ENCODE measurements at places on chromosomes 2 and 18.

DNA sequence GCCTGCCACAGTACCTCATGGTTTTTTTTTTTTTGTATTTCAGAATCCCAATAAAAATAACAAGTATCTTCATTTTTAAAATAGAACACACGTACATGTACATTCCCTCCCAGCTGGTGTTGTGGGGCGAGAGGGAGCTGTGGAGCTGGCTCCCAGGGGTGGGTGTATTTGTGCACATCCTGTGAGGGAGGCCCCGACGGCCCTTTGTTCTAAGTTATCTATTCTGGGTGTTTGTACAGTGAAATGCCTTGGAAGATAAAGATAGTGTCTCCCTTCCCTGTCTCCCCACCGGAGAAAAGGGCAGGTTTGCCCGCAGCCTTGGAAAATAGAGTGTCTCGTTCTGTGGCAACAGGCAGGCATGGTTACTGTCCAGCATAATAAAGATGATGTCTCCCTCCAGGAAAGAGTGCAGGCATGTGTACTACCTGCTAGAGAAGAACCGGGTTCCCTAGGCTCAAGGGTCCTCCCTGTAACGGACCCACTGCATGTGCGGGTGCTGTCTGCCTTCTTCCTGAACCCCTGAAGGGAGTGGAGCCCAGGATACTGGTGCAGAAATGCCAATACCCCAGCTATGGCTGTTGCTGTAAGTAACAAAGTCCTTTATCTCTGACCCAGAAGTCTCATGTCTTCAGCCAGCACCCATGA, 12.1 kb upstream of the ALLC start:
- DNase-seq, result no peak

GRCh38 chr2:39370101-39370500, 67.0 kb downstream of the MAP4K3 start:
- no peak for DNase-seq

GRCh38 chr2:155310589-155310988, 612.1 kb downstream of the KCNJ3 start:
- no peak for DNase-seq

DNA sequence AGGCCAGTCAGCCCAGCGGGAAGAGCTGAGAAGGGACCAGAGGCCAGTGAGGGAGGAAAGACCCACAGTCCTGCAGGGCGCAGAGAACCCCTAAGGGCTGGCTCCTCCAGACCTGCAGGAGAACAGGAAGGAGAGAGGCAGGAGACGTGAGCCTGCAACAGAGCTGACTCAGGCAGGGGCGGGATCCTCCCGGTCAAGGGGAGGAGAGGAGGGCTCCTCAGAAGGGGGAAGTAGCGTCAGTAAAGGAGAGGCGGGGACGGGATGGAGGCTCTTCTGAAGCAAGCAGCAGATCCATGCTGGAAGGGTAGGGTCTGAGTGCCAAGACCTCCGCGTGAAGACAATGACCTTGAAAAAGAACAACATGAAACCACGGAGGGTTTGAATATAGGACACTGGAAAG, 50.8 kb downstream of the TRABD2A start:
- no peak for DNase-seq

DNA sequence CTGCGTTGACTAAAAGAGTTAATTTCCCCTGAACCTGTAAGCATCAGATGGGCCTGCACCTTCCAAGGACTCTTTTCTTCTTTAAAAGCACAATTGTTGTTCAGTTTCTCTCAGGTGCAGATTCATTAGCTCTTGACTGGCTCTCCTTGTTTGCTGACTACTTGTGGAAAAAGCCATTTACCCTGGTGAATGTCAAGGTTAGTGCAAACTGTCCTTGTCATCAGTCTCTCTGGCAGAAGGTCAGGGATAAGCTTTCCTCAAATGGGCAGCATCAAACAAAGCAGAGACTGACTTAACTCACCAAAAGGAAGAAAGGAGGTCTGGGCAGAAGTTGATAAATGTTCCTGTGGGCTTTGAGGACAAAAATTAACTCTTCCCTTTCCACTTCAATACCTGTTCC, 922.7 kb downstream of the BCL11A start:
- no peak for DNase-seq

- DNase-seq, result no peak
Observed at GRCh38 chr2:129957891-129958290, 21.6 kb upstream of the RAB6C start.

DNA sequence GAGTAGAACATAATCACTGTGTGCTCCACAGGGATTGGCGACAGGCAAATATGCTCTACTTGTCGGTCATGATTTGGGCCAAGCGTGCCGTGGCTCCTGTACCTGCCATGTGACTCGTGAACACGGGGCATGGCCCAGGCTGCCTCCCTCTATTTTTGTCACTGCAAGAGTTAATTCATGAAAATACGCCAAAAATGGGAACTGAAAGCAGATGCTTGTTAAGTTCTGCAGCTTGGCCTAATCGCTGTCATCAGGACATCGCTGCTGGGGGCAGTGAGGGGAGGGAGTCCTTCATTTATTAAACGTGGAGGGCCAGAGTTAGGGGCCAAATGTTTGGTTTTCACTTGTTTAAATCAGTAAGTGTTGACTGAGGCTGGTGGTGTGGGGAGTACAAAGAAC, 177.8 kb downstream of the BCL2 start:
- DNase-seq, result no peak

- DNase-seq, result no peak
Observed at GRCh38 chr18:1505856-1506255, 601.2 kb downstream of the ADCYAP1 start.

GRCh38 chr2:100244881-100245605, 77.3 kb downstream of the LONRF2 start:
- DNase-seq, result no peak

DNA sequence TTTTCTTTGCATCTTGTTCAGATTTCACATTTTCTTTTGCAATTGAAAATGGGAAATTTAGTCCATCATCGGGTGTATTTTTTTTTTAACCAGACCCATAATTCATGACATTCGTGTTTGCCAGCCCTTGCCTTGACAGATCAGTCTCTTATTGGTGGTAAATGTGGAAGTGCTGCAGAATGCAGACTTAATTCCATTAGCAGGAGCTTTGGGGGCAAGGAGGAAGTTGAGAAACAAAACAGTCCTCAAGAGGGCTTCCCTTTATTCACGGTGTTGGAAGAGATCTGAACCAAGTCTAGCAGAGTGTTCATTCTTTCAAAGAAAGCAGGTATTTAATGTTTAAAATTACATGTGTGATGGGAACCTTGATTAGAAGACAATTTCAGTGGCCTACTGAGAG, 16.6 kb upstream of the RPE start:
- DNase-seq, result no peak

DNA sequence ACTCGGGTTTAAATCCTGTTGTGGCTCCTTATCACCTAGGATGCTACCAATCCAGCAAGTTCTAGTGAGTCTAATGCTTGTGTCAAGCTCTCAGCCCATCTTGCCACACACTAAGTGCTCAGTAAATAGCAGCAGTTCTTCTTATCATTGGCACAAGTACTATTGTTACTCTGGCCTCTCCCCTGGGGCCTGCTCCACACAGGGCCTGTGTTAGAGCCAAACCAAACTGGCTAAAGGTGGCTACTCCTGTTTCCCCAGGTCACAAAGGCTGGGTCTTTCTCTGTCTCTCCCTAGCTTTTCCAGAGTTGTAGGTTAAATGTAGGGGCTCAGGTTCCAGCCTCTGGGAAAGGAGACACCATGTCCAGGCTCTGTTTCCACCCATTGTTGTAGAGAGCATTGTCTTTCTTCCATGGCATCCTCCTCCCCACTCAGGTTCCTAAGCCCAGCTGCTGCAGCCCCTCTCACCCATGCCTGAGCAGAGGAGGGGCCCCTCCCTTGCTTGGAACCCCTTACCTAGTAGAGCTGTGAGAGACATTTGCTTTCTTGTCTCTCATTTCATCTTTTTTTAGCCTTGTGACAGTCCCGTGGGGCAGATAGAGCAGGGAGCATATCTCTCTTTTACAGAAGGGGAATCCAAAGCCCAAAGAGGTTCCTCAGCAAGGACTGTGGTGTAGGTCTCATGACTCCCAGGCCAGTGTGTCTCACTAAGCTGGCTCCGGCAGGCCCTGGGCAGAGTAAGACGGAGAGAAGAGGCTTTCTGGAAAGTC, 56.4 kb upstream of the OTOF start:
- no peak for DNase-seq

DNA sequence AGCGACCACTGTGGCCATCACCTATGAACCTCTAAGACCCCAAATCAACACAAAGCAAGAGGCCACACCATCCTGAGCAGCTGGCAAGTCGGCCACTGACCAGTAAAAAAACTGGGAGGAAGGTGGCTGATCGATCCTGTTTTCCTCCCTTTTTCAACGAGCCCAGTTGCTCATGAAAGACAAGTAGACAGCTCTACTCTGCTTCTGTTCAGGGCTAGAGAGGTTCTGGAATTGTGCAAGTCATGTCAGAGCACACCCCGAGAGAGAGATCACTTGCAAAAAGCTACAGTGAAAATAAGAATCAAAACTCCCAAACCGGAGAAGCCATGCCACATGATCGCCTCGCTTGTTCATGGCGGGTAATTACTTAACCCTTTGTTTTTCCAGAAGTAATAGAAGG, 34.6 kb downstream of the ZNF516 start:
- no peak for DNase-seq

DNA sequence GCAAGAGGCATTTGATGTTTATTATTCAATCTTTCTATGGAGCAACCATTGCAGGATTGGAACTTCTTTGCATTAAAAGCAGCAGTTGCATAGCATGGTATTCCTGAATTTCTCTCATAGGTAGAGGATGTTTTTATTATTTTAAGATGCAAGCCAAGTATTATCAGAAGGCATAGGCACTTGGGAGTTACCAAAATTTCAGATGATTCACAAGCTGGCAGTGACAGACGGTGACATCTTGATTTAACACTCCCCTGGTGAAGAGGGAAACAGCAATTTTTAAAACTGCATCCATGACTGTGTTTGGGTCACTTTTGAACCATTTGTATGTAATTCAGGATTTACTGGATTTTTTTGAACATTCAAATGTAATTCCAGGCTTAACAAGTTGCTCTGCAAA, 654.3 kb downstream of the SLC4A3 start:
- no peak for DNase-seq

DNA sequence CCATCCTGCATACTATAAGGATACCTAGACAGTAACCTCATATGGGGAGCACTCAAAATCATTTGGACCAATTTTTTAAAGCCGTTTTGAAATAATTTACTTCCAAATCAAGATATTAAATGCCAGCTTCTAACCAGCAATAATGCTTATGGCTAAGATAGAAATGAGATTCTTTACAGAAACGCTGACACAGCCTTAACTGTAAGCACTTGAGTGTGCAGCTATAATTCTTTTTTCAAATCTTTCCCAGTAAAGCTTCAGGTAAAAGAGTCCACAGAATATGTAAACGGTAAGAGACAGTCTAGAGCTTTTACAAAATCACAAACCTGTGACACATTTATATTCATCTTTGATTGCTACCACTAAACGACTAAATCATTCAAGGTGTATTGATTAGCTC, 4.5 kb downstream of the NXPH2 start:
- no peak for DNase-seq

GRCh38 chr2:120490091-120490798, 144.3 kb downstream of the INHBB start:
- no peak for DNase-seq

DNA sequence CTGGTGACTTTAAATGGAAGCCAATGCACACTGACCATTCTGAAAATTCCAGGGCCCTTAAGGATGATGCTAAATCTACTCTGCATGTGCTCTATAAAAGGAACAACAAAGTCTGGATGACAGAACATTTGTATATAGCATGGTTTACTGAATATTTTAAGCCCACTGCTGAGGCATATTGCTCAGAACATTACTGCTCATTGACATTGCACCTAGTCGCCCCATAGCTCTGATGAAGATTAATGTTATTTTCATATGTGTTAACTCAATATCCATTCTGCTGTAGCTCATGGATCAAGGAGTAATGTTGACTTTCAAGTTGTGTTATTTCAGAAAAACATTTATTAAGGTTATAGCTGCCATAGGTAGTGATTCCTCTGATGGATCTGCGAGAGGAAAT, 827.5 kb upstream of the CHAC2 start:
- DNase-seq, result no peak

GRCh38 chr2:191350826-191351225, 105.6 kb downstream of the MYO1B start:
- DNase-seq, result no peak

DNA sequence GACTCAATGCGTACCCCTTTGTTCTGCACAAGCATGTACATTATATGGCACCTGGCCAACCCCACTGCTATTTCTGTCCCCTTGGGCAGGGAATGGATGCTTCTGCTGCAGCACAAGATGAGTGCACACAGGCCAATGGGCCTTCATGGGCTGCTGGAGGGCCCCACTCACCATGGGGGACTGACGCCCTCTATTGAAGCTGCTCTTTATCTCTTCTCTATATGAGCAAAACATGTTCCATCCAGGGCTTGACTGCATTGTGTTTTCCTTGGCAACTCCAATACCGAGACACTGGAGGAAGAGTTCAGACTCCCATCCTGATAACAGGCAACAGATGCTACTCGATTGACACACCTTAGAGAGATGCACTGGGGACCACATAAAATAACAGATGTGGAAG, 251.6 kb upstream of the NCKAP5 start:
- DNase-seq, result no peak

DNA sequence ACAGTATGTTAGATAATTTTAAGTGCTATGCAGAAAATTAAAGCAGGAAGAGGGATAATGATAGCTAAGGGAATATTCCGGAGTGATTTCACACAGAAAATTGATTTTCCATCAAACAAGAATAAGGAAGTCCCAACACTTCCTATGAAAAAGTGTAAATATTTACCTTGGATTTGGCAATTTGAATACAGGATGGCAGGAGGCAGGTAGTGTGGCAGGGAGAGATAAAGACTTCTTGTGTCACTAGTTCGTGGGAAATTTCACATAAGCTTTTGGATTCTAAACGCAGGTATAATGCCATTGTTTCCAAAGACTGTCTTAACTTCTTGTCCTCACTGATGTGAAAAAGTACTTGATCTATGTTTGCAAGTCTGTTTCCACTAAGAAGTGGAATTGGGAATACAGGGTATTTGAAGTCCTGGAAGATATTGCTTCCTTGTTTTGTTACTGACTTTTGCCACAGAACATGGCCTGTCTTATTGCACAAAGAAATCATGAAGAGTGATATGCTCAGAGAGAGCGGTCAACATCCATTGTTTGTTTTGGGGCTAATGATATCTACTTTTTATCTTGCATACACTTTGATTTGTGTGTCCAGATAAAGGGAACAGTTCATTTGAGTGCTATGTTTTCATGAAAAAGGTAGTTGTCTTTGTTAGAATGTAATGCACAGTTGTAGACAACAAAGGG, 1216.1 kb upstream of the FAM98A start:
- no peak for DNase-seq

GRCh38 chr2:158467248-158467647, 10.5 kb downstream of the PKP4 start:
- no peak for DNase-seq

Measured in activated T-cell treated with anti-CD3 and anti-CD28 coated beads, Interleukin-2, amount 50 U/mL, for 72 hours (primary cell).